Naive thymus-derived CD8-positive, alpha-beta T cell (primary cell): ENCODE measurements at places on chromosomes 4 and X.

DNA sequence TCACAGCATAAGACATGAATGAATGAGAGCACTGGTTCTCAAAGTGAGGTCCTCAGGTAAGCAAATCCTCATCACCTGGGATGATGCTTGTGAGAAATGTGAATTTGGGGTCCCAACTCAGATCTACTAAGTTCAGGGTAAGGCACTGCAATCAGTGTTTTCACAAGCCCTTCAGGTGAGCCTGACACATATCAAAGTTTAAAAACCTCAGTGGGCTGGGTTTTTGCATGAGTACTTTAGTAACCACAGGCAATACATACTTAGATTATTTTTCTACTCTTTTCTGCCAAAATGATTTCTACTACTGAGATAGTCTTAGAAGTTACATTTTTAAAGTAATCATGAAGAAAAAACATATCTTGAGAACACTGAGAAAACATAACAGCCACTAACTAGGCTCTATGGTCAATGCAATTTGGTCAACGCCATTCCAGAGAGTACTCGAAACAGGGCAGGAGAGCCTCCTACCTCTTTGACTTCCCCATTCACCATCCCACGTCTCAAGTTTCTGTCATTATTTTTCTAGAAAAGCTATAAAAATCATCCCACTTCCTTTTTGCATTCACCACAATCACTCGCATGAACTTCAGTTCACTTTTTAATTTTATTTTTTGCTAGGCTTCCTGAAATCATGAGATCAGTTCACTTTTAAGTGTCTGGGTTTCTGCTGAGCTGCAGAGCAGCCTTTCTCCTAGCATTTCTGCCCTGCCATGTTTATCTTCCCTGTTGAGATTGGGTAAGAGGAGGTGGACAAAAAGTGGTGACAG lies 73.8 kb downstream of the MFAP3L start:
- DNase-seq, result no peak

DNA sequence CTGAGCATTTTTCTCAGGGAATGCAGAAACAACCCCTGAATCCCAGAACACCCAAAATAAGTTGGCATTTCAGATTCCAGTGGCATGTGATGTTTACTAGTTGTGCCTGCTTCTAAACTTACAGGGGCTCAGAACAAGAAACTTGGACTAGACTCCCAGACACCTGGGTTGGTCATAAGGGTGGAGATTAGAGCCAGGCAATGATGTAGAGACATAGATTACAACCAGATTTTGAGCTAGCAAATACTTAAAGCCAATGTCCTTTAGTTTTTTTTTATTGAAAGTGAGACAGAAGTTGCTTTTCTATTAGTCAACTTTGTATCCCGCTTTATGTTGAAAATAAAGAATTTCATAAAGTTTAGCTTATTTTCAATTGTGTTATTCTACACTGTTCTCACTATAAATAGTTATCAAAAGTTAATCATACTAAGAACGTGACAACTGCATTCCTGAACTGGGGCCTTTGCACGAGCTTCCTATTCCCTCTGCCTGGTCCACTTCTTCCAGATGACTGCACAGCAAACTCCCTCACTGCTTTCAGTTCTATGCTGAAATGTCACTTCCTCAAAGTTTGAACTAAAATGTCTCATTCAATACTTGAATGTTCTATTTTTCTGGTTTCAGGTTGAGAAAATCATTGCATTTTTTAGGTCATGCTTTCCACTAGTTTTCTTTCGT lies 224.7 kb upstream of the PPP1R2C start:
- DNase-seq, result no peak

DNA sequence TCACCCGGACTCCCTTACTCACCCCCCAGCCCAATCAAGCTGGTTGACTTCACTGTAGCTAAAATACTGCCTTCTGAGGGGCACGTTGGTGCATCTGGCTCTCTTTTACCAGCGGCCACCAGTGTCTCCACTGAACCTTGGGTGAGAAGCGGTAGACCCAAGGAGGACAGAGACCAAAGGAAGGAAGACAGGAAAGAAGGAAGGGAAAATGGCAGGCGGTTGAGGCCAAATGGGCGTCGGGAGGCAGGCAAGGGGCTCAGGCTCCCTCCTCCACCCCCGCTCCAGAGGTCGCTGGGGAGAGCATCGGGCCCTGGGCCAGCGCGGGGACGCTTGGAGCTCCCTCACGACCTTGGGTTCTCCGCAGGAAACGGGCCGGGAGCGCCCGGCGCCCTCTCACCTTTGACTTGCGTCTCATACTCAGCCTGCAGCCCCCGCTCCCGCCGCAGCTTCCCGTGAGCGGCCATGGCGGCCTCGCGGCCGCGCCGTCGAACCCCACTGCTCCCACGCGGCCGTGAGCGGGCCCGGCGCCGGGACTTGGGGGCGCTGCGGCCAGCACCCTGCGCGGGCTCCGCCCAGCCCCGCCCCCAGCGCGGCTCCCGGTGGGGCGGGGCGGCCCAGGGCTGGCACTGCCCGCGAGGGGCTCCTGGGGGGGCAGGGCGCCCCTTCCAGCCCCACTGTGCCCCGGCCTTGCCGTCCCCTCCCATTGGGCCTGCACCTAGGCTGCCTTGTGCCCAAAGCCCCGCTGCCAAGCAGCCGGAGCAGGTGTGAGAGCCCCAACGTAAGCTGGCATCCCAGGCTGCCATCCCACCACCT lies at the start of gene ARHGAP4:
Gene ARHGAP4 (minus strand): TSS at position 526 of the 813 bp plus-strand sequence. CDS start 62 bp downstream, at position 464.
- peak; percentile 22 for DNase-seq

DNA sequence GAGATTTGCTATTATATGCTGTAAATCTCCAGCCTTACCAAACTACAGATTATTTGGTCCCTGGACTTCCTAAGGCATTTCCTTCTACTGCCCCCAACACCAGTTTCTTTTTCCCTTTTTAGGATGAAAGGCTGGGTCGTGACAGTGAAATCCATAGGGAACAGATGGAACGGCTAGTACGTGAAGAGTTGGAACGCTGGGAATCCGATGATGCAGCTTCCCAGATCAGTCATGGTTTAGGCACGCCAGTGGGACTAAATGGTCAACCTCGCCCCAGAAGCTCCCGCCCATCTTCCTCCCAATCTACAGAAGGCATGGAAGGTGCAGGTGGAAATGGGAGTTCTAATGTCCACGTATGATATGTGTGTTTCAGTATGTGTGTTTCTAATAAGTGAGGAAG lies 67.9 kb downstream of the PKD2 start:
- DNase-seq, result no peak

GRCh38 chrX:69951753-69952152 lies 98.0 kb downstream of the AWAT2 start:
- no peak for DNase-seq

DNA sequence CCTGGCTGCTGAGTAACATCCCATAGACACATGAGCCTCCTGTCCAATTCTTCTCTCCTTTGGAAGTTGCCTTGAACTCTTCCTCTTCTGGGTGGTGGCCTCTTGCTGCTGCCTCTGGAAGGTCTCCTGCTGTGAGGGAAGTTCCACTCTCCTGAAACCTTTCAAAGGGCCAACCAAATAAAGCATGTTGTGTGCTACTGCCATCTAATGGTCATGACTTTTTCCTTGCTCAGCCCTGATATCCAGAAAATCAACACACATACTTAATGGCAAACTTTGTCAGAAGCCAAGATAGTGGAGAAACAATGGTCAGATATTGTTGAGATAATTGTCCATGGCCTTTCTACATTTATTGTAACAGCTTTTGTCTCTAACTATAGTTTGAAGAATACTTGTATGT lies 19.1 kb upstream of the ZXDA start:
- DNase-seq, result no peak

DNA sequence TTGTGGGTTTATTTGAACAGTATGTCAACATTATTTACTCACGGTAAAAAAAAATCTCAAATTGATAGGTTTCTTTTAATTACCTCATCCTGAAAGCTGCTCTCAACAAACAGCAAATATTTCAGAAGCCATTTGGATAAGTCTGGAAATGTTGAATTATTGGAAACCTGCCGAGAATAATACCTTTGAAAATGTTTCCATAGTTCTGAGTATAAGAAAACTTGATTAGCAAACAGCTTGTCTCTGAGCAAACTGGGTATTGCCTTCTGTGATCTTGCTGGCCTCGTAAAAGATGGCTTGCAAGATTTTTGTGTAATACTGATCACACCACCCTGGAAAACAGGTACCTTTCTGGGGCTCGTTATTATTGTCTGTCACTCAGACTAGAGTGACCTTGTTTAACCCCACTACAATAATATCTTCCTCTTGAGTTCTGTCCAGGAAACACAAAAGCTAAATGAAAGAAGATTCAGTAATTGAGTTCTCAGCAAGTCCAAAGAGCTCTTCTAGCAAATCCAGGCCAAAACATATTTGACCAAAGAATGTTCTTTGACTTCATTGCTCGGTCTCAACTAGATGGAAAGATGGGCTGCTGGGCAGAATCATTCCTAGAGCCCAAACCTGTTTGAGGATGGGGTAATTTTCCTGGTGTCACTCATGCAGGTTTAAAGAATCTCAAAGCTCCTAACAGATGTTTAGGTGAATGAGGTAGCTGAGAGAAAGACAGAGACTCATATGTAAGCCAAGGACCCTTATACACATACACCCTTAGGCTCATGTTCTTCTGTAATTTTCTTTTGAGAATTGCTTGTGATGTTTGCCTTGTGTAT lies 255.6 kb upstream of the JADE1 start:
- DNase-seq, result no peak

DNA sequence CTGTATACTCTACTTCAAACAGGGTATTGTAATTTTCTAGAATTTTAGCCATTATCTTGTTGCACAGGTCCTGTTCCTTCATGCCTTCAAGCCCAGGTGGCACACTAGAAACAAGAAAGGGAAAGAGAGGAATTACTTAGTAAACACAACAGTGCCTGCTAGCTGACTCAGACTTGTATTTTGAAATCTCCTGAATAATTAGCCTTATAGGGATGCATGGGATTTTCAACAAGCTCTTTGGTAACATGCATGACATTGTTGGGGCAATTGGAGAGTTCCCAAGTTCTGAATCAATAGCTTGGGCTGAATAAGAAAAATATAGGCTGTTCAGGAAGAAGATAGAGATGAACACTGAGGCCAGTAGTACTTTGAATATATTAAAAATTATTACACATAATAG lies 118.8 kb downstream of the FAM13A start:
- no peak for DNase-seq

- no peak for DNase-seq
Observed at GRCh38 chrX:108601276-108601675, 135.1 kb downstream of the IRS4 start.

DNA sequence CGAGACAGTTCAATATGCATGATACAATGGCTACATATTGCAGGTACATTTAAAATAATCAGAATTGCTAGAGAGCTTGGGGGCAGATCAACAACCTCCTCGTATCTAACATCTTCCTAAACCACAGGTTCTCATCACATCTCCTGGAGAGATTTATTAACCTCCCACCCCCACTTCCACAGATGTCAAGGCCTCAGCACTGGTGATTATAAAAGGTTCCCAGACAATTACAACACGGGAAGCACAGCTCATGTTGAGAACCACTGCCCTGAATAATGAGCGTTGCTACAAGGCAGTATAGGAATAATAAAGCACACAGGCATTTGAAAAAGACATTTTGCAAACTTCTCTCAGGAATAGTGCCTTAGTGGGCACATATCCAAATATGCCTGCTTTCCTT lies 42.8 kb downstream of the ELOVL6 start:
- no peak for DNase-seq

DNA sequence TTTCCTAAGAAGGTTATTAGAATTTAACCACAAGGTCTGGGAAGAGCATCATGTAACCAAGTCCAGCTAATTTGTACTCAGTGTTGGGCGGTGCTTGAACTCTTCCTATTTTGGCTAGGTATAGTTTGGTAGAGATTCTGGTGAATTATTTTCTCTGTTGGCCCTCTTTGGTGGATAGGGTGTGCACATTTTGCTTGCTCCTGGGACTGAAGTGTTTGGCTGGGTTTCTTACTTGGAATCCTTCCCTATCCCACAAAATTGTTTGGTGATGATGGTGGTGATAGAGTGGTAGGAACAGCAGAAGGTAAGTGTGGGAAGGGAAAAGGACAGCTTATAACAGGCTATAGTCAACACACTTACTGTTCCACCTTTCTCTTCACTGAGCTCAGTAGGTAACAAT lies 194.8 kb upstream of the GPC4 start:
- no peak for DNase-seq
